ENCODE measurements at places on chromosomes 1 and 21. TPM values are rescaled to one million over a fixed set of nuclear protein-coding genes. Genes with fewer than 3 reads are reported as not detected.

KCNK1 gene
- 12.1 TPM for total RNA-seq

- H3K27ac ChIP-seq: no peak overlapping the region
- no peak for DNase-seq
- peaks cover 13% of the 10 kb centered on the region for H3K36me3 ChIP-seq
- H3K4me3 ChIP-seq: no peak overlapping the region
- H3K4me1 ChIP-seq: peaks cover 9% of the 10 kb centered on the region
These were observed 53.8 kb downstream of the PLPP3 start for GRCh38 chr1:56525489-56526041.

CXADR gene
- 40.2 TPM for total RNA-seq

DNA sequence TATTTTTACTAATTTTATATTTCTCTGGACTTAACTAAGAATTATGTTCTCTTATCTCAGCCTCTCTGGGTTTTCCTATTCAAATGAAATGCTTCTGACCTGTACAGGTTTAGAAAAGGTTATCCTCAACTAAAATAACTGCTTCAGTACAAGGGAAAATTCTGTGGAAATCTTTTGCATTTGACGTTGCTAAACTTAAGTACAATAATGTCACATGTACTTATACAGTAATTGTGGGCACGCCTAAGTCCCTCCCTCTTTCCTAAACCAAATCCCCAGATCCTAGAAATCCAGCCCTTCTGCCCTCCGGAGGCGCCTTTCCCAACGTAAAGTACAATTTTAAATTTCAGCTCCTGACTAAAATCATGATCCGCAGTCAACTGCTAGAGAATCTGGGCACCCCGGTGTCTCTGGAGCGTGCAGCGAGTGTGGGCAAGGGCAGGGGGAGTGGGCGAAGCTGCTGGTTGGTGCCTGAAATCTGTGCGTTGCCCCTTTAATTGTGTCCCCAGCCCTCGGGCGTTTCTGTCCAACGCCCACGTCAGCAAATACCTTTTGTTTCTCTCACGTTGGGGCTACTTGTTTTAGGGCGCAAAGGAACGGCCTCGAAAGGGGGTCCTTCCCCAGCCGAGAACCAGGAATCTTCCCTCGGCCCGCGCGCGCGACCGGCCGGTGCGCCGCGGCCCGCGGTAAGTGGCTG is at the start of gene ZBTB8A:
TSS of gene ZBTB8A (plus strand) at position 541 of the 697 bp plus-strand sequence. CDS start 53,505 bp downstream, outside the sequence.
- H3K27ac ChIP-seq: peak within 1 kb of the TSS; percentile 64
- H3K27me3 ChIP-seq: no peaks in the 10 kb centered on the region
- H3K4me1 ChIP-seq: peaks cover 9% of the 10 kb centered on the region

- no peaks in the 10 kb centered on the region for H3K4me1 ChIP-seq
- peaks cover 4% of the 10 kb centered on the region for H3K27me3 ChIP-seq
- no peak overlapping the region for H3K4me3 ChIP-seq
- DNase-seq: no peak
- H3K27ac ChIP-seq: no peak overlapping the region
These were observed 481.4 kb downstream of the SETD4 start for GRCh38 chr21:35578831-35579471.
